ENCODE measurements at places on chromosomes 7 and 10. TPM values are rescaled to one million over a fixed set of nuclear protein-coding genes. Genes with fewer than 3 reads are reported as not detected.

The MRC1 gene
- not detected for polyA plus RNA-seq

The CCDC7 gene
- 14.4 TPM for polyA plus RNA-seq

The SPDYE11 gene
- 0.45 TPM for polyA plus RNA-seq

The ICA1 gene
- 0.13 TPM for polyA plus RNA-seq

The TCAF2 gene
- polyA plus RNA-seq = 6.7 TPM

The OR2A1 gene
- not detected for polyA plus RNA-seq

The RELN gene
- polyA plus RNA-seq = not detected

The MSMB gene
- not detected for polyA plus RNA-seq

The THSD7A gene
- polyA plus RNA-seq = not detected

The HECW1 gene
- polyA plus RNA-seq = not detected

The PLA2G12B gene
- polyA plus RNA-seq = not detected

Data from naive B cell (primary cell).